Breast epithelium (tissue), 4 donors: ENCODE measurements at places on chromosomes 4 and X.

DNA sequence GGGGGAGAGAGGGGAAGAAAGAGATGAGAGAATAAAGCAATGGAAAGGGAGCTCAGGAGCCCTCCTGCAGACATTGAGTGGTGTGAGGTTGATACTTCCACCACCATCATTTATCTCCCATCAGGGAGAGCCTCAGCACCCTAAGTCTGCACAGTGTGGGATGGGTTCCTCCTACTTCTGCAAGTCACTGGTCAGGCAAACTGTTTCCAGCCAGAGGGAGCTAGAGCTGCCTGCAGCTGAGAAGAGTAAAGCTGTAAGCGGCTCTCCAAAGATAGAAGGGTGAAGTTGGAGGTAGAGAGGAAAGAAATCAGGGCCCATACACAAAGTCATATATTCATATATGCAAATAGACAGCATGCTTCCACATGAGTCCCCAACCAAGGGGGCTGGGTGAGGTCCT, 21.9 kb upstream of the ZNF81 start:
- no peak for DNase-seq

DNA sequence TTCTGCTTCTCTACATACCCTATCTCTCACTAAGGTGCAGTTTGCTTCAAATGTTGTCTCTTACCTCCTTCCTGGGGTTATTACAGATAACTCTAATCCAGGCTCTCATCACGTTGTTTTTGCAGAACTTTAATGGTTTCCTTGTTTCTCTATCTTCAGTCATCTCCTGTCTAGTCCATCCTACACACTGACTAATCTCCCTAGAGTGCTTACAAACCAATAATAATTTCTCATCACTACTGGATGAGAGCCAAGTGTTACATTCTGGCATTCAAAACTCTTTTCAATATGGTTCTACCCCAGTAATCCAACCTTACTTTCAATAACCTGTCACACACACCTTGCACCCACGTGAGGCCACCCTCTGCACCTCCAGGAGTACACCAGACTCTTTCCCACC, 86.1 kb downstream of the SYNPO2 start:
- no peak for DNase-seq

DNA sequence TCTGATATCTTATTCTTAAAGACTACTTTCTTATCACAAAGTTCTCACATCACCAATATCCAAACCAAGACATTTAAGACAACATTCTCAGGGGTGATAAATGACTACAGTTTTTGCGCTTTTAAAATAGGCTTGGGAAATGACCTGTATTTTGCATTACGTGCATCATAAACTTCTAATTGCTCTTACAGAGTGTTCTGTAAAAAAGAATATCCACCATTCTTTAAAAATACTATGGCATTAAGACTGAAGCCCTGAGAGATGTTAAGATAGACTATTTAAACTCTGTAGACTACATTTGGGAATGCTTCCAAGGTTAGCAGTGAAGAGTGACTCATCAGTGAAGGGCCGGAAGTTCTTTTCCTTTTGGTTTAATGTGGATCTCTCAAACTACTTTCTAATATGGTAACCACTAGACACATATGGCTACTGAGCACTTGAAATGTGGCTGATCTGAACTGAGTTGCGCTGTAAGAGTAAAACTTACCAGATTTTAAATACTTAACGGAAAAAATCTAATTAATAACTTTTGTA, 518.8 kb upstream of the FTHL17 start:
- no peak for DNase-seq

GRCh38 chr4:175540151-175540550, 271.9 kb downstream of the GPM6A start:
- no peak for DNase-seq

DNA sequence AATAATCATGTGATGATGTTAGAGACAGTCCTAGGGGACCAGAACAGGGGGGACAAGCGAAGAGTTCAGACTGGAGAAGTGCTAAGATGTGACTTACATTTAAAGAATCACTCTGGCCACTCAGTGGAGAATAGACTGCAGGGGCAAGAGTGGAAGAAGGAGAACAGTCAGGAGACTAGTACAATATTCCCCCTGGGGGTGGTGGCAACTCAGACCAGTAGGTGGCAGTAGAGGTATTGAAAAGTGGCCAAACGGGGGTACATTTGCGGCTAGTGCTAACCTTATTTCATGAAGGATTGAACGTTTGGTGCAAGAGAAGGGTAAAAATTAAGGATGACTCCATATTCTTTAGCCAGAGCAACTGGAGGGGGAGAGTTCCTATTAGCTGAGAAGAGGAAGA, 2.7 kb upstream of the BMX start:
- no peak for DNase-seq

DNA sequence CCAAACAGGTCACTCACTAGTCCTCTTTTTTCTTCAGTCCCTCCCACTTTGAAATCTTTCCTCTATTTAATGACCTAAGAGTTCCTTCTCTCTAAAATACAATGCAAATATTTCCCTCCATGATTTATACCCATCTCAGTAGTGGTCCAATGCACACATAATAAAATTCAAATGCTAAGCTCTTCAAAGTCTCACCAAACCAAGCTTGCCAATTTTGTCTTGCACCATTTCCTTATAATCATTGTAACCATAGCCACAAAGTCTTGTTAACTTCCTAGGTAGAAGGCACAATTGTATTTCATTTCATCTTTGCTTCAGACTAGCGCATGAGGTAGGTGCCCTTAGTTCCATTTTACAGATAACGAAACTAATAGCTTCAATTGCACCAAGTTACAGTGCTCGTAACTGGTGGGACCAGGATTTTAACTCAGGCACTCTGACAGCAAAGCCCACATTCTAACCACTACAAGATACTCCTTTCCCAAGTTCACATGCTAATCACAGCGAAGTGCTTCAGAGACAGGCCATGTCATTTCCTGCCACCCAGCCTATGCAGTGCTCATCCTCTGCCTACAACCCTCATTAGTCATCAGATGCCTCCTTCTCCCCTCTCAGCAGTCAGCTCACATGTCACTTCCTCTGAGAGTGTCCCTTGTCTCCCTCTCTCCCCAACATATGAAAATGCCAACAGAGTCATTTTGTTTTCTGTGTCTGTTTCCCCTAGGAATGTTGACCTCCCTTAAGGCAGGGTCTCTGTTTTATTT, 66.9 kb upstream of the PPARGC1A start:
- no peak for DNase-seq

DNA sequence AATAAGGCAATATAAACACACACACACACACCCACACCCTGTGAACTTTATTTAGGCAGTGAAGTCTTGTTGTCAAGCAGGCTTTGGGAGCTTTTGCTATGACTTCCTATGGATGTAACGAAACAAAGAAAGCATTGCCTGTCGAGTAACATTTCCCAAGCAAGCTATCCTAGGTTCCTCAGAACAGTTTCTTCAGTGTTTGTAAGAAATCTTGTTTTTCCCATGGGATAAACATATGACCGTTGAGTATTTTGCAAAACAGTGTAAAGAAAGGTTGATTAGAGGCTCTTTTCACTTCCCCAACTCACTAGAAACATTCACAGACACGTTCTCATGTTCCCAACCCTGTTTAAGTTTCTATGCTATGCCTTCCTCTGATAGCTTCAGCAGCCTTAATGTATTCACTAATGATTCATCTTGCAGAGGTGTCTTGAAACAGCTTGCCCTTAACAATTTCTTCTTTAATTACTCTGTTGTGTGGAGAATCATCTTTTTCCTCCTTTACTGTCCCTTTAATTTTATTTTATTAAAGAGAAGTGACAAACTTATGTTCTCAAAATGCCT, 1947.1 kb upstream of the TENM3 start:
- DNase-seq = no peak

DNA sequence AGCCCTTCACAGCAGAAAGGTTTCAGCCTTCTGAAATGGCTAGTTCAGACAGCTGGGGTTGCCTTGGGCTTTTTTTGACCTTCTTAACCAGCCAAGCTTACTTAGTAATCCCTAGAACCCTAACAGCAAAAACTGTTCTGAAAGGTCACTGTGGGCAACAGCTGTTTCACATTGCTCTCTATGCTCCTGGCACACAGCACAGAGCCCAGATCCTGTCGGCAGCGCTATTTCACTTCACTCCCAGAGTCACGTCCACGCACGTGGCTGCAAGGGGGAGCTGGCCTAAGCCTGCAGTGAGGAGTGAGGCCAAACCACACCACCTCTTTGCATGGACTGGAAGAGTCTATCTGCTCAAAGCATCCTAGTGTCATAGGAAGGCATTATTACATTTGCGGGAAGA, 32.0 kb upstream of the STS start:
- no peak for DNase-seq

GRCh38 chrX:119229253-119229615, 6.9 kb upstream of the PGRMC1 start:
- DNase-seq = no peak

DNA sequence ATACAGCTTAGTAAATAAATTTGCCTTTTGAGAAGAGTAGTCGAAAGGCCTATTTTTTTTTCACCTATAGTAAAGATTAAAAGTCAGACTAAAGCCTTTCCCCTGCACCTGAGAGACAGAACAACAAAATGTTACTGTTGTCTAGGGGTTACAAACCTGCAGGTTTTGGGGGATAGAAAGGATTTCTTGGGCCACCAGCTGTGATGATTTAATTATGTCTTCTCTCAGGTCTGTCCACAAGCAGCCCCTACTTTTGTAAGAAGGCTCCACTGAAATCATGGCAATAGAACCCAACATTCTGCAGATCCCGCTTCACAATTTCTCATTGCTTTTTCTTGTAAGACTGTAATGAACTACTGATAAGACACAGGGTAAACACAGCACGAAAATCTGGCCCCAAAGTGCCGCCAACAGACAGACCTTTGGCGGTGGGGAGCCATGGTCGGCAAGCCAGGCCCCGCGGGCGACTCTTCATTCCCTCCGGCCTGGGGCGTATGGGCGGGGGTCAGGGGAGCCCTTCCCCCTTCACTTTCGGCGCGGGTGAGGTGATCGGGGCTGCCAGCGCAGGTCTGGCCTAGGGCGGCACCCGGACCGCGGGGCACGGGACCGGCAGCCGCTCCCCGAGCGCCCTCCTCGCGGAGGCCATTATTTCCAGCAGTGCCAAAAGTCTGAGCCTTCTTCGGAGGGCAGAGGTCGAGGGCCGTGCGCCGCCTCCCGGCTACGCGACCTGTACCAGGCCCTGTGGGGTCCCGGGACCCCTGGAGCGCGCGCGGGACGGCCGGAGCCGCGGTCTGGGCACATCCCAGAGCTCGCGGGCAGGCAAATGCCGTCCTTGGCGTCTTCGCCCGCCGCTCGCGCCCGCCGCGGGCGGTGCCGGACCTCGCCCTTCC, 812 bp upstream of the KDM6A start:
- peak; percentile 30 for DNase-seq

- DNase-seq = no peak
Observed at GRCh38 chr4:147808447-147808846, 76.6 kb downstream of the ARHGAP10 start.

- DNase-seq = no peak
Observed at GRCh38 chr4:6252051-6252450, 17.6 kb upstream of the WFS1 start.

- no peak for DNase-seq
Observed at GRCh38 chrX:3161681-3162080, 120.4 kb downstream of the ARSF start.

- no peak for DNase-seq
Observed at GRCh38 chr4:168383510-168383909, 65.0 kb upstream of the DDX60 start.

DNA sequence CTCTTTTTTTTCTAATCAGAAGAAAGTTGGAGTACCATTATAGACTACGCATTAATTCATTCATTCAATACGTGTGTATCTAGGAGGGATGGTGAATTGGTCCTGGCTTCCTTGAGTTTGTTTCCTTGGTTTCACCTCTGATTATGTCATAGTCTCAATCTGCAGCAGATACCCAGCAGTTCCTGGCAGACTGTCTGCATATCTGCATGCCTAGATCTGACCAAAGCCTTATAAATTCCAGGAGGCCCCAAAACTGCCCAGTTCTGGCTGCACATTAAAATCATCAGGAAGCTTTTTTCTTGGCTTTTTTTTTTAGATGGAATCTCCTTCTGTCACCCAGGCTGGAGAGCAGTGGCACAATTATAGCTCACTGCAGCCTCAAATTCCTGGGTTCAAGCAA, 27.2 kb upstream of the SLC34A2 start:
- DNase-seq = no peak
